ENCODE measurements at places on chromosomes 7 and 10. TPM values are rescaled to one million over a fixed set of nuclear protein-coding genes. Genes with fewer than 3 reads are reported as not detected.

The CASP2 gene
- 23.9 TPM for total RNA-seq

The NANOS1 gene
- total RNA-seq: 0.78 TPM

The CFTR gene
- not detected for total RNA-seq

The JCAD gene
- under 0.01 TPM for total RNA-seq

The AS3MT gene
- 6.4 TPM for total RNA-seq

The PSD gene
- 0.24 TPM for total RNA-seq

The CDCA7L gene
- 60.7 TPM for total RNA-seq

The TMEM139 gene
- 7.6 TPM for total RNA-seq

The PITRM1 gene
- 101 TPM for total RNA-seq

The NAT16 gene
- not detected for total RNA-seq

The ABCC2 gene
- 0.92 TPM for total RNA-seq

The TMEM176B gene
- total RNA-seq: not detected

The PDZD7 gene
- total RNA-seq: 0.85 TPM

The CALCR gene
- total RNA-seq: not detected

The TCAF2 gene
- total RNA-seq: 0.14 TPM

The PTPRE gene
- total RNA-seq: 14.9 TPM

The KLF14 gene
- not detected for total RNA-seq

The BCAP29 gene
- 80.3 TPM for total RNA-seq

Measured in foreskin keratinocyte (primary cell).